ENCODE measurements at places on chromosomes 5 and 9. TPM values are rescaled to one million over a fixed set of nuclear protein-coding genes. Genes with fewer than 3 reads are reported as not detected.

The CBY3 gene
- 0.70 TPM for polyA plus RNA-seq

GRCh38 chr5:151107738-151108520 lies 27.1 kb upstream of the TNIP1 start:
- no peaks in the 10 kb centered on the region for H3K4me1 ChIP-seq
- no peaks in the 10 kb centered on the region for H3K27me3 ChIP-seq
- H3K4me3 ChIP-seq, result no peak overlapping the region
- DNase-seq, result no peak

The WDR38 gene
- not detected for polyA plus RNA-seq

DNA sequence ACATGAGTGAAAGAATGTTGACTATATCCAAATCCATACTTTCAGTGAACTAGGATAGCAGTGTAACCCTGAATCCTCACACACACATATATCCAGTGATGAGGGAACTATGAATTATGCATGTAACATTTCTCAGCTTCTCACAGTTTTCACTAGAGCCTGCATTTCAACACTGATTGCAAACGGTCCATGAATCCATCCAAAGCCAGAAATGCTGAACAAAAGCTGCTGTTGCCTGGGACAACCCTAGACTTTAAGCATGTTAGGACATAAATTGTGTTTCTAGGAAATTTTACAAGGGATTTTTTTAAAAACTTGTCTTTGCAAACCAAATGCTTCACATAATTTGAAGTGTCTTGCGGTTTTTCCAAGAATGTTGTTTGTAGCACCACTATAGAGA lies 2010.0 kb upstream of the WWC1 start:
- H3K36me3 ChIP-seq, result no peaks in the 10 kb centered on the region
- no peak overlapping the region for H3K4me3 ChIP-seq

- peaks cover 72% of the 10 kb centered on the region for H3K27me3 ChIP-seq
- H3K36me3 ChIP-seq, result no peaks in the 10 kb centered on the region
- peaks cover 23% of the 10 kb centered on the region for H3K4me1 ChIP-seq
- H3K4me3 ChIP-seq, result no peak overlapping the region
These were observed 8.2 kb downstream of the NR2F1-AS1 start for GRCh38 chr5:93572608-93573353.

- DNase-seq, result no peak
- H3K36me3 ChIP-seq, result no peaks in the 10 kb centered on the region
- H3K4me3 ChIP-seq, result no peak overlapping the region
- H3K27ac ChIP-seq, result no peak overlapping the region
- H3K4me1 ChIP-seq, result no peaks in the 10 kb centered on the region
- no peaks in the 10 kb centered on the region for H3K27me3 ChIP-seq
These were observed 673.4 kb downstream of the KCTD16 start for GRCh38 chr5:144844086-144844485.

The PFN3 gene
- not detected for polyA plus RNA-seq

DNA sequence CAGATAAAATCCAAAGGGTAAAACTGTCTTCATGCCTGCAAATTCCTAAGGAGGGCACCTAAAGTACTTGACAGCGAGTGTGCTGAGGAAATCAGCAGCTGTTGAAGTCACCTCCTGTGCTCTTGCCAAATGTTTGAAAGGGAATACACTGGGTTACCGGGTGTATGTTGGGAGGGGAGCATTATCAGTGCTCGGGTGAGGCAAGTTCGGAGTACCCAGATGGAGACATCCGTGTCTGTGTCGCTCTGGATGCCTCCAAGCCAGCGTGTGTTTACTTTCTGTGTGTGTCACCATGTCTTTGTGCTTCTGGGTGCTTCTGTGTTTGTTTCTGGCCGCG lies 727 bp upstream of the ADRB2 start:
- H3K36me3 ChIP-seq, result no peaks in the 10 kb centered on the region
- peaks cover 2% of the 10 kb centered on the region for H3K27me3 ChIP-seq
- peaks cover 16% of the 10 kb centered on the region for H3K4me1 ChIP-seq
- H3K4me3 ChIP-seq, result peak overlapping the region; percentile 65
- DNase-seq, result no peak

GRCh38 chr5:72369301-72369700 lies 49.1 kb downstream of the PTCD2 start:
- H3K4me1 ChIP-seq, result no peaks in the 10 kb centered on the region
- no peaks in the 10 kb centered on the region for H3K36me3 ChIP-seq
- H3K27ac ChIP-seq, result no peak overlapping the region

GRCh38 chr9:104903609-104904008 lies 24.3 kb downstream of the ABCA1 start:
- H3K4me1 ChIP-seq, result no peaks in the 10 kb centered on the region
- H3K27ac ChIP-seq, result no peak overlapping the region
- no peak overlapping the region for H3K4me3 ChIP-seq
- no peak for DNase-seq
- no peaks in the 10 kb centered on the region for H3K27me3 ChIP-seq

DNA sequence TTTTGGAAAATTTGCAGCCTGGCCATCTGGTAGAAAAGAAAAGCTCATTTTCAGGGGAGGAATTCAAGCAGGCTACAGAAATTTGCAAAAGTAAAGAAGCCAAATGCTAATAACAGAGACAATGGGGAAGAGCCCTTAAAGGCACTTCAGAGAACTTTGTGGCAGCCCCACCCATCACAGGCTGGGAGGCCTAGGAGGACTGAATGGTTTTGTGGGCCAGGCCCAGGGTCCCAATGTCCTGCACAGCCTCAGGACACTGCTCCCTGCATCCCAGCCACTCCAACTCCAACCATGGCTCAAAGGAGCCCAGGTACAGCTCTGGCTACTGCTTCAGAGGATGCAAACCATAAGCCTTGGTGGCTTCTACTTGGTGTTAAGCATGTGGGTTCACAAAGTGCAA lies 44.3 kb downstream of the PTPDC1 start:
- H3K27ac ChIP-seq, result no peak overlapping the region
- no peak overlapping the region for H3K4me3 ChIP-seq
- H3K4me1 ChIP-seq, result no peaks in the 10 kb centered on the region
- DNase-seq, result no peak

DNA sequence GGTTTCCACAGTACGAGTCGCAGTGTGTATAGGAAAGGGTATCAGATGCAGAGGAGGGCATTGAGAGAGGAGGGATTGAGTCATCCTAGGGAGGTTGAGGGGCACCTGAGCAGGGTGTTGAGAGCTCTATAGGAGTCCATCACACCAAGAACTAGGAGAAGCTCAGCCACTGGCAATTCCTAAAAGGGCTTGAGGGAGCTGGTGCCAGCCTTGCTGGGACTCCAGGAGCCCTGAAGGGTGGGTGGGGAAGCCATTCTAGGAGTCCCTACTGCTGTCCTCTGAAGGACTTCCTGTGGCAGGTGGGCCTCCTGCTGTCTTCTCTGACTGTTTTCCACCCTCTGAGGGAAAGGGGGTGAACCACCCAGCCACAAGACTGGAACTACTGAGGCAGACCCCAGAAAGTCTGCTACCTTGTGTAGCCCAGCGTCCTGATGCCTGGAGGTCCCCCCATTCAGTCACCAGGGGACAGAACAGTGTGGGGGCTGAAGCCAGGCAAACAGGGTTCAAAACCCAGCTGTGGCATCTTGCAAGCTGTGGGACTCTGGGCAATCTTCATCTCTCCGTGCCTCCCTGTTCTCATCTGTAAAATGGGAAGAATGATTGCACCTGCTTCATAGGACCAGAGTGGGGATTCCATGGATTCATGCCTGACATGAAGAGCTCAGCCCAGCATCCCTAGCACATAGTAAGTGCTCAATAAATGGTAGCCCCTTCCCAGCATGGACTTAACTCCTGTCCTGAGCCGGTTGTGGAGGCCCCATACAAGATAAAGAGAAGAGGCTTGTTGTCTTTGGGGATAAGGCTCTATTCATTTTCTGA lies 149.5 kb downstream of the C9orf50 start:
- H3K36me3 ChIP-seq, result no peaks in the 10 kb centered on the region
- no peaks in the 10 kb centered on the region for H3K4me1 ChIP-seq
- DNase-seq, result no peak

DNA sequence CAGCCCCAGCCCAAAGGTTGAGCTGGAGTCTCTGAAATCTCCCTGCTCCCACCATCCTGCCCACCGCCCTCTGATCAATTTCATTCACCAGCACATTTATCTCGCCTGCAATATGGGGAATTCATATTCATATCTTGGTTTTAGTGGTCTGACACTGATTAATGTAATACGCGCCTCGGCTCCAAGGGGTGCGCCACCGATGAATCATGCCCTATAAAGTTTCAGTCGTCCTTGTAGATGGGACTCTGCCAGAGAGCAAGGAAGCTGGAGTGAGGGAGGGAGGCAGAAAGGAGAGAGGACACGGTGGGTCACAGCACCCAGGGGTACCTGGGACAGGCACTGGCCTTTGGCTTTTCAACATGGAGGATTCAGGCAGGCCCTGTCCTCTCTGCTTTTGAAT lies 8.9 kb downstream of the IRX1 start:
- DNase-seq, result no peak
- H3K4me3 ChIP-seq, result no peak overlapping the region
- H3K36me3 ChIP-seq, result no peaks in the 10 kb centered on the region
- no peak overlapping the region for H3K27ac ChIP-seq
- H3K4me1 ChIP-seq, result no peaks in the 10 kb centered on the region
- peaks cover 6% of the 10 kb centered on the region for H3K27me3 ChIP-seq

DNA sequence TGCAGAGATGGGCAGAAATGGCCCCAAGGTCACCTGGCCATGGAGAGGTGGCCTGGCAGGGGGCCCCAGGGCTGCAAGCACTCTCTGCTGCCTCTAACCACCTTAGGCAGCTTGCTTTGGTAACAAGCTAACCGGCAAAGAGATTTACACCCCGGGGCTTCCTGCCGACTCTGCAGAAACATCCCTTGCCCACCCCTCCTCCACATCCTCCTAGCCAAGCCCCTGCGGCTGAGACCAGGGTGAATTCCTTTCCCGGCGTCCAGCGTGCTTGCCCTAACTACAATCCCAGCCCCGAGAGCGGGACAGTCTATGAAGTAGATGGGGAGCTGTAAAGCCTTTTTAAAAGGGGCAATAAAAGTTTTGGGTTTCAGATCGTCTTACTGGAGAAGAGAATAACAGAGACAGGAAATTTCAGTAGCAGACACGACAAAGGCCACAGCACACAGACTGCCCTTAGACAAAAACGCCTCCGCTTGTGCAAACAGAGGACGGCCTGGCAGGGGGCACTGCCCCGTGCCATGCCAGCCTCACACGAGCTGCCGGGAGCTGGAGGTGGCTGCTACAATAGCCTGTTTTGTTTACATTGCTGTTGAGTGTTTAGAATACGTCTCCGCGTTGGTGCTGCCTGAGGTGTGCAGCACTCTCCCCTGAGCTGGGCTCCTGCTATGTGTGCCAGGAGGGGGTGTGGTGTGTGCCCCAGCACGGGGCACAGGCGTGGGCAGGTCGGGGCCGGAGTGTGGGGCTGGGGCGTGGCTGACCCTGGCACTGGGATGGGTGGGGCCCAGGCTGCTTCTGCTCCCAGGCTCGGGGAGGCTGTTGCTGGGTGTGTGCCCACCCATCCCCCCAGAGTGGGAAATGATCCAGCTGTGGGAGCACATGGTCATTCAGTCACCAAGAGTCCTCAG lies 15.3 kb downstream of the MYMK start:
- peak overlapping the region; percentile 53 for H3K27ac ChIP-seq
- peak overlapping the region; percentile 64 for H3K4me3 ChIP-seq

The SLC22A4 gene
- polyA plus RNA-seq, result not detected

DNA sequence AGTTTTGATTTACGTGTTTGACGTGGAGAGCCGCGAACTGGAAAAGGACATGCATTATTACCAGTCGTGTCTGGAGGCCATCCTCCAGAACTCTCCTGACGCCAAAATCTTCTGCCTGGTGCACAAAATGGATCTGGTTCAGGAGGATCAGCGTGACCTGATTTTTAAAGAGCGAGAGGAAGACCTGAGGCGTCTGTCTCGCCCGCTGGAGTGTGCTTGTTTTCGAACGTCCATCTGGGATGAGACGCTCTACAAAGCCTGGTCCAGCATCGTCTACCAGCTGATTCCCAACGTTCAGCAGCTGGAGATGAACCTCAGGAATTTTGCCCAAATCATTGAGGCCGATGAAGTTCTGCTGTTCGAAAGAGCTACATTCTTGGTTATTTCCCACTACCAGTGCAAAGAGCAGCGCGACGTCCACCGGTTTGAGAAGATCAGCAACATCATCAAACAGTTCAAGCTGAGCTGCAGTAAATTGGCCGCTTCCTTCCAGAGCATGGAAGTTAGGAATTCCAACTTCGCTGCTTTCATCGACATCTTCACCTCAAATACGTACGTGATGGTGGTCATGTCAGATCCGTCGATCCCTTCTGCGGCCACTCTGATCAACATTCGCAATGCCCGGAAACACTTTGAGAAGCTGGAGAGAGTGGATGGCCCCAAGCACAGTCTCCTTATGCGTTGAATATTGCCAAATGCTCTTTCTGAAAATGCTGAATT lies 850 bp downstream of the RRAGA start:
- peak; percentile 38 for DNase-seq
- H3K27ac ChIP-seq, result peak overlapping the region; percentile 95
- H3K4me3 ChIP-seq, result peak overlapping the region; percentile 90
- no peaks in the 10 kb centered on the region for H3K27me3 ChIP-seq
- H3K4me1 ChIP-seq, result peaks cover 33% of the 10 kb centered on the region
- no peaks in the 10 kb centered on the region for H3K36me3 ChIP-seq

The EIF4EBP3 gene
- polyA plus RNA-seq, result 42.5 TPM

DNA sequence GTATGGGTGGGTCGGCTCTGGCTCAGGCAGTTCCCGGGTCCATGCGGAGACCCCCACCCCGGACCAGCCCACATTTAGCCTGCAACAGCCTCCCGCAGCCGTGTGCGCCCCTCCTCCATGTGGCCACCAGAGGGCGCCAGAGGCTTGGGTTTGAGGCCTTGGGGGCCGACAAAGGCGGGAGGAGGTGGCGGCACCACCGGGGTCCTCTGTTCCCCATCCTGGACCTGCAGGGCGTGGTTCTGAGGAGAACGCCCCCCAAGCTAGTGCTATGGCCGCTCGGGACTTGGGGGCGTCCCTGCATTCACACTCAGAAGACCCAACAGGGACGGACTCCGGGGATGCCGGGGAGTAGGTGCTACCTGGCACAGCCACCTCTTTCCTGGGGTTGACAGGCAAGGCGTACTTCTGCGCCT lies 16.5 kb downstream of the ASS1 start:
- no peak overlapping the region for H3K4me3 ChIP-seq
- peak; percentile 46 for DNase-seq
- no peaks in the 10 kb centered on the region for H3K36me3 ChIP-seq
- no peaks in the 10 kb centered on the region for H3K4me1 ChIP-seq
- no peaks in the 10 kb centered on the region for H3K27me3 ChIP-seq

The EDIL3 gene
- not detected for polyA plus RNA-seq

The TAF11L10 gene
- polyA plus RNA-seq, result not detected
